ENCODE measurements at places on chromosomes 4 and X.
A peak's percentile ranks its signal among the peaks of the same experiment; 100 is the strongest.

DNA sequence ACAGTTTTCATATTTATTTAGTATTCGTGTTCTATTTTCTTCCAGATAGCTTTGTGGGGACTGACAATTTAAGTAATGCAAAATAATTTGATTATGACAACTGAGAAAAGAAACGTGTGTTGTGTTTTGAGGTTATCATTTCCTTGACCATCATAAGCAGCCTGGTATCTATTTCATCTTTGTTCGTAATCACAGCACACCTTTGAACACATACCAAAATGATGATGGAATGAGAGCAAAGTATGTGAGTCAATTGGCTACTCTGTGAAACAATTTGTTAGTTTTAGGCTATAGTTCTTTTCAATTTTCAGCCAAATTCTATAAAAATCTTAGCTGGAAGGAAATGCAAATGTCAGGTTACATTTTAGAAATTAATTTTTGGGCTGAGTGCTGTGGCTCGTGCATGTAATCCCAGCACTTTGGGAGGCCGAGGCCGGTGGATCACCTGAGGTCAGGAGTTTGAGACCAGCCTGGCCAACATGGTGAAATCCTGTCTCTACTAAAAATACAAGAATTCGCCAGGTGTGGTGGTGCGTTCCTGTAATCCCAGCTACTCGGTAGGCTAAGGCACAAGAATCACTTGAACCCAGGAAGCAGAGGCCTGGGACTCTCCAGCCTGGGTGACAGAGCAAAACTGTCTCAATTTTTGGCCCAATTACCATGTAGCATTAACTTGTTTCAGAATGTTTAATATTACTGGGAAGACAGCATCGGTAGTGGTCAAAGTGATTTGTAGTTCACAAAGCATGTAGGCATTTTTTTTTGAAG is 1.1 kb upstream of the DUSP21 start:
- no peak for DNase-seq

- no peak for DNase-seq
Measured at GRCh38 chr4:11426731-11427120, 2.0 kb downstream of the HS3ST1 start.

GRCh38 chr4:42574870-42575430 is 82.0 kb downstream of the ATP8A1 start:
- no peak for DNase-seq

GRCh38 chr4:7006411-7006810 is 36.8 kb upstream of the TADA2B start:
- DNase-seq: no peak

DNA sequence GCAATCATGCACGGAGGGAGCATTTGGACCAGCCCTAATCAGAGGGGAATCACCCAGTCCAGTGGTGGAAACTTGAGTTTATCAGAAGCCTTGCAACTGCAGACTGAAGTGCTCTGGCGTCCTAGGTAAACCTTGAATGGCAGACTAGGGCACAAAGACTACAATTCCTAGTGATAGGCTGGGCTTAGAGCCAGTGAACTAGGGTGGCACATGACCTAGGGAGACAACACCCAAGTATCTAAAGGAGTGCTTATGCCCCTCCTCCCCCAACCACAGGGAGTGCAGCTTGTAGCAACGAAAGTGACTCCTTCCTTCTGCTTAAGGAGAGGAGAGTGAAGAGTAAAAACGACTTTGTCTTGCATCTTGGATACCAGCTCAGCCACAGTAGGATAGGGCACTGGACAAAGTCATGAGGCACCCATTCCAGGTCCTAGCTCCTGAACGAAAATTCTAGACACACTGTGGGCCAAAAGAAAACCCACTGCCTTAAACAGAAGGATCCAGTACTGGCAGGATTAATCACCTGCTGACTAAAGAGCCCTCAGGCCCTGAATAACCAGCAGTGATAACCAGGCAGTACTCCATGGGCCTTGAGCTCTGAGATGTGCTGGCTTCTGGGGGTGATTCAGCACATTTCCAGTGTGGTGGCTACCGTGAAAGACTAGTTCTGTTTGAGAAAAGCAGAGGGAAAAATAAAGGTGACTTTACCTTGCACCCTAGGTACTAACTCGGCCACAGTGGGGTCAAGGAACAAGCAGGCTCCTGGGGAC is 58.7 kb upstream of the STARD8 start:
- DNase-seq: no peak

GRCh38 chr4:14155803-14156202 is 528.3 kb upstream of the BOD1L1 start:
- no peak for DNase-seq

GRCh38 chrX:54786967-54787366 is 11.1 kb downstream of the ITIH6 start:
- no peak for DNase-seq

DNA sequence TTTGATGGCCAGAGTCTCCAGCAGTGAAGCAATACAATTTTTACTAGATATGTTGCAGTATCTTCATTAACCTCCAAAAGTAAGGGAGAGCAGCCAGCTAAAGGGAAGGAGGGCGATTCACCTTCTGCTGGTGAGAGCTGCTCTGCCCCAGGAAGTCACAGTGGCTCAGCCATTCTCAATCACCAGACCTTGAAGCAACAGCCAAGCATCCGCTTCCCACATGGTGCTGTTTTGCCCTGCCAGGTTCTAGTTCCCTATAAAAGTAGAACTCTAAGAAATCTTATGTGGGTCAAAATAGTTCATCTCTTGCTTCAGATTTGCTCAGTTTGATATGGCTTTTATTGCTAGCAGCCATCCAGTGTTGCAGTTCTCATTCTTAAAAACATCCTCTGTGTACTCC is 166.8 kb downstream of the STIM2 start:
- DNase-seq: no peak

- DNase-seq: no peak
Measured at GRCh38 chr4:145697332-145697731, 17.4 kb downstream of the C4orf51 start.

DNA sequence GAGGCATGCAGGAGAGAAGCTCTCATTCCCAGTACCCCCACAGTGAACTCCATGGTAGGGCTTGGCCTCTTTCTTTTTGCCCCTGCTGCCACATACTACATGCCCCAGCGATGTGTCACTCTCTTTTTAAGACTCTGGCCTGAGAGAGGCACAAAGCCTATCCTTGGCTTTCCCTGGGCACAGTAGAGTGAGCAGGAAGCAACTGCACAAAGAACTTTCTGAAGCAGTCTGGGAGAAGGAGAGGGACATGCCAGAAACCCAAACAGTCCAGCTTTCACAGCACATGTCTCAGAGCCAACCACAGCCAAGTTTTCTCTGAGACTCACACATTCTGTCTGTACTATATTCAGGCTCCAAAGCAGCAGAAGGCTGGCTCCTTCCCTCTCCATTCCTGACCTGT is 7.9 kb upstream of the NALF2 start:
- DNase-seq: no peak

- no peak for DNase-seq
Measured at GRCh38 chrX:16089086-16089485, 34.3 kb upstream of the GRPR start.

GRCh38 chr4:69640289-69640688 is 847 bp upstream of the UGT2A2 start:
- DNase-seq: no peak

- no peak for DNase-seq
Measured at GRCh38 chr4:7816771-7817170, 122.9 kb downstream of the AFAP1 start.

- peak; percentile 97 for DNase-seq
Measured at GRCh38 chr4:55269995-55270394, 76.0 kb upstream of the SRD5A3 start.

DNA sequence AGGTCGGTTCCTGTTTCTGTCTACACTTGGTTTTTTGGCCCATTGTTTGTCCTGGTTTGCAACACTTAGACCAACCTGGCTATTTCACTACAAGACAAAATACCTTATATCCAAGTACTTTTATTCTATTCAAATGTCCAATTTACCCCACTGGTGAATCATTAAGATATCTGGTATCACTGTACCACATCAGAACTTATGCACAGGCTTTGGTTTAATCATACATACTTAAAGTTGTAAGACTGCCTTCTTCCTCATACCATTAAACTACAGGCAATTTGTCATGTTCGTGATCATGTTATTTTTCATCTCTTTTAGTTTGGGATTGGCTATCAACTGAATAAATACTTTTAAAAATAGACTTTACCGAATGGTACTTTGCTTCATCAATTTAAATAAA is 53.0 kb upstream of the ATOH1 start:
- DNase-seq: no peak

DNA sequence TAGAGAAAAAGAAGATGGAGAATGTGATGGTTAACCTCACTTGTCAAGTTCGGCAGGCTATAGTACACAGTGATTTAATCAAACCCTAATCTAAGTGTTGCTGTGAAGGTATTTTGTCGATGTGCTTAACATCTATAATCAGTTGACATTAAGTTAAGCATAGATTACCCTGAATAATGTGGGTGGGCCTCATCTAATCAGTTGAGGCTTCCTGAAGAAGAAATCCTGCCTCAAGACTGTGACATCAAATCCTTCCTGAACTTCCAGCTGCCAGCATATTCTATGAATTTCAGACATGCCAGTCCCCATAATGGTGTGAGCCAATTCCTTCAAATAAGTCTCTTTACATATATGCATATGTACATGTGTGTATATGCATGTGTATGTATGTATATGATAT is 181.4 kb downstream of the PACRGL start:
- no peak for DNase-seq

- DNase-seq: no peak
Measured at GRCh38 chr4:75643651-75644050, 13.3 kb upstream of the CDKL2 start.

GRCh38 chr4:148842843-148843242 is 400.6 kb upstream of the NR3C2 start:
- no peak for DNase-seq

GRCh38 chrX:72687396-72687795 is 26.7 kb downstream of the PHKA1 start:
- DNase-seq: no peak

GRCh38 chr4:46505131-46505530 is 115.2 kb upstream of the GABRA2 start:
- DNase-seq: no peak

GRCh38 chrX:63471004-63471403 is 119.9 kb upstream of the SPIN4 start:
- DNase-seq: no peak

DNA sequence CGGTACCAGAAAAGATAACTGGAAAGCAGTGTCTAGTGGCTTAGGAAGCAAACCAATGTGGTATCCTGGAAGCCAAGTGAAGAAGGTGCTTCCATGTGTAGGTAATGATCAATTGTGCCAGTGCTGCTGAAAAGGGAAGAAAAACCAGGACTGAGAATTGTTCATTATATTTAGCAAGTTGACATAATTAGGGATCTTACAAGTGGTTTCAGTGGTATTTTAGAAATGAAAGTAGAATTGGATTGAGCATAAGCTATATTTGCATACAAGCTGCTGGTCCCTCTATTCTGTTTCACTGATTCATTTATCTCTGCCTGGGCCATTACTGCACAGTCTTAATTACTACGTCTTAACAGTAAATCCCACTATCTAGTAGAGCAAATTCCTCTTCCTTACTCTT is 32.3 kb downstream of the PRDM8 start:
- DNase-seq: no peak

DNA sequence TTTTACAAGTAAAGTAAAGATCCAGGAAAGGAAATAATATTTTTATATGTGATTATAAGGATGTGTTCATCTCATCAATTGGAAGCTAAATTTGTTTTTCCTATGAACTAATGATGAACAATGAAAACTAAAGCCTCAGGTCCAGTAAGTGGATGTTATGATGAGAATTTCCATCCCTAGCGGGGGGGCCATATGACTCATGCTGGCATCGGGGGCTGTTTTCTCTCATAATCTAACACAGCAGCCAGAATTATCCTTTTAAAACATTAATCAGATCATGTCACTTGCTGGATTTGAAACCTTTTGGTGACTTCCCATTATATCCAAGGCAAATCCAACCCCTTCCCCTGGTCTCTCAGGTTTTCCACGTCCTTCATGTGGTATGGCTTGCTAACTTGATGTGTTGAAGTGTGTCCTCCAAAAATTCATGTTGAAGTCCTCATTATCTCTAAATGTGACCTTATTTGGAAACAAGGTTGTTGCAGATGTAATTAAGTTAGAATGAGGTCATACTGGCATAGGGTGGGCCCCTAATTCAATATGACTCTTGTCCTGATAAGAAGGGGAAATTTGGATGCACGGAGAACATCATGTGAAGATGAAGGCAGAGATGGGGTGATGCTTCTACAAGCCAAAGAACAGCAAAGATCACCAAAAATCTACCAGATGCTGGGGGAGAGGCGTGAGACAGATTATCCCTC is 96.8 kb downstream of the AKAP4 start:
- DNase-seq: peak; percentile 64

- no peak for DNase-seq
Measured at GRCh38 chr4:102541697-102542096, 40.5 kb downstream of the NFKB1 start.

GRCh38 chr4:66059556-66059955 is 389.3 kb upstream of the EPHA5 start:
- no peak for DNase-seq

GRCh38 chrX:17053502-17053901 is 107.0 kb downstream of the REPS2 start:
- DNase-seq: peak; percentile 76

GRCh38 chrX:15860921-15861320 is 6.3 kb upstream of the AP1S2 start:
- no peak for DNase-seq

DNA sequence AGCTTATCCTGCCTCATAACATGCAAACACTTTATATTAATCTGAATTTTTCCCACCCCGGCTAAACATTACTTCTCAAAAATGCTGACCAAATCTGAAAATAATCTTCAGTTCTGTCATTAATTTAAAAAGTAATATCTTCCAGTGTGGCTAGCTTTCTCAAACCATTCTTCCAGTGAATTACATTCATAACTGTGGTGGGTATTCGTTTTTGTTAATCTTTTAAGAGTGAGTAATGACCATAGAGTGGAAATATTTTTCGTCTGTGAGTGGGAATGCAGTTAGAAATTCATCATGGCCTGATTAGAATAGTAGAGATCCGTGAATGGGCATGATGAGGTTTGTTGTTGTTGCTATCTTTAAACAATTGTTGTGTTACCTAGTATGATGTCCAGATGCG is 138.6 kb upstream of the SFRP2 start:
- DNase-seq: no peak

DNA sequence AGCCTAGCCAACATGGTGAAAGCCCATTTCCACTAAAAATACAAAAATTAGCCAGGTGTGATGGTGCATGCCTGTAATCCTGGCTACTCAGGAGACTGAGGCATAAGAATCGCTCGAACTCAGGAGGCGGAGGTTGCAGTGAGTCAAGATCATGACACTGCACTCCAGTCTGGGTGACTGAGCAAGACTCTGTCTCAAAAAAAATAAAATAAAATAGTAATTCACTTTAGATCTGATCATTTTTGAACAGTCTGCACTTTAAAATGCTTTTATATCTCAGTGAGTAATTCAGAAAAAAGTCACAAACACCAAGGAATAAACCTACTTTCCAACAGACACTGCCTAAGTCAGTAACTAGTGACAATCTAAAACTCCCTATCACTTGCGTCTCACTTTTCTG is 25.6 kb upstream of the CORIN start:
- no peak for DNase-seq
